Right lobe of liver (tissue), 6 donors: ENCODE measurements at places on chromosomes 2 and 18. TPM values are rescaled to one million over a fixed set of nuclear protein-coding genes. Genes with fewer than 3 reads are reported as not detected.

CCDC68 gene
- total RNA-seq: 16.5 TPM

STPG4 gene
- not detected for total RNA-seq

CYBRD1 gene
- total RNA-seq: 15.1 TPM

NT5DC4 gene
- total RNA-seq: not detected

CRYGC gene
- not detected for total RNA-seq

CAPN14 gene
- total RNA-seq: 0.12 TPM

CIAO1 gene
- 44.3 TPM for total RNA-seq

LGALSL gene
- total RNA-seq: 3.2 TPM

IFT172 gene
- 11.5 TPM for total RNA-seq

CFAP65 gene
- total RNA-seq: not detected

MATN3 gene
- total RNA-seq: not detected

CNDP1 gene
- 33.2 TPM for total RNA-seq

DNER gene
- 0.13 TPM for total RNA-seq

SKOR2 gene
- not detected for total RNA-seq

PROKR1 gene
- not detected for total RNA-seq

OSGEPL1 gene
- total RNA-seq: 3.5 TPM

KIF1A gene
- total RNA-seq: 0.37 TPM

CXCR1 gene
- total RNA-seq: 0.74 TPM

LYPD6B gene
- not detected for total RNA-seq

CTAGE1 gene
- total RNA-seq: not detected

EFR3B gene
- total RNA-seq: 0.15 TPM

IL1R1 gene
- 67.6 TPM for total RNA-seq

CLK1 gene
- total RNA-seq: 35.6 TPM

SFT2D3 gene
- 3.7 TPM for total RNA-seq

NETO1 gene
- not detected for total RNA-seq

INHBB gene
- total RNA-seq: 15.9 TPM

INPP1 gene
- 22.0 TPM for total RNA-seq

TOGARAM2 gene
- total RNA-seq: 0.13 TPM

LIMS3 gene
- 1.0 TPM for total RNA-seq

RTP5 gene
- not detected for total RNA-seq

CFC1 gene
- not detected for total RNA-seq

STARD6 gene
- total RNA-seq: not detected
